ENCODE measurements at places on chromosomes 1 and 21. TPM values are rescaled to one million over a fixed set of nuclear protein-coding genes. Genes with fewer than 3 reads are reported as not detected.

Gene FLG2
- total RNA-seq, result not detected

Gene NHLH1
- total RNA-seq, result 0.32 TPM

Gene CASQ1
- 0.30 TPM for total RNA-seq

Gene LCA5L
- total RNA-seq, result 0.32 TPM

Gene MFAP2
- total RNA-seq, result 0.32 TPM

Gene SETDB1
- 60.9 TPM for total RNA-seq

Gene ANKRD35
- total RNA-seq, result 0.23 TPM

Gene AMY2A
- total RNA-seq, result not detected

Gene RNASEL
- total RNA-seq, result 3.6 TPM

DNA sequence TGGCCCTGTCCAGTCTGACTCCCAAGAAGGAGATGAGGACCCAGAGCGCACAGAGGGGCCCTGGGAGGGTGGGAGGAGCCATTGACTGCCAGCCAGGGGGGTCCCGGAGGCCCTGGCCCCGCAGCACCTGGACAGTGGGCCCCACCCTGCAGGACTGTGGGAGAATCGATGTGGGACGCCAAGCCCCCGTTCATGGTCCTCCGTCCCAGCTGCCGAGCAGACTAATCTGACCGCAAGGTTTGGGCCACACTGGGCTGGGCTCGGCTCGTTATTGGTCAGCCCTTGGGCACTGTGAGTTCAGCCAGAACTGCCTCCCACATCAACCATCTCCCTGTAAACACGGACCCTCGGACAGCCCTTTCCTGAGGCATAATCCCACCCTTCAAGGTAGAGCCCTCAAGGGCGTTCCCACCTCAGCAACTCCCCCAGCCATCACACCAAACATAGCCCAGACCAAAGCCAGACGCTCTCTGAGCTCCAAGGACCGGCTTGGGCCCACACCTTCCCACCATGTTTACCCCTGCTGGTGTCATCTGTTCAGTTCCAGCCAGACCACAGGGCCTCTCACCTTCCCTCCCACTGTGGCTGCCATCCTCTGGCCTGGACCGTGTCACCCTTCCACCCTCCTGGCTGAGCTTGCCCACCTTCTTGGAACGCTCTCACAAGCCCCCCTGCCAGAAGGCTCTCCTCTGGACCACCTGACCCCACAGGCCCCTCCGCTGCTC lies 16.2 kb upstream of the POFUT2 start:
- no peak overlapping the region for H3K27ac ChIP-seq
- no peak for DNase-seq
- no peak overlapping the region for H3K4me3 ChIP-seq
- H3K4me1 ChIP-seq, result peaks cover 2% of the 10 kb centered on the region
- H3K27me3 ChIP-seq, result no peaks in the 10 kb centered on the region
- H3K36me3 ChIP-seq, result no peaks in the 10 kb centered on the region

DNA sequence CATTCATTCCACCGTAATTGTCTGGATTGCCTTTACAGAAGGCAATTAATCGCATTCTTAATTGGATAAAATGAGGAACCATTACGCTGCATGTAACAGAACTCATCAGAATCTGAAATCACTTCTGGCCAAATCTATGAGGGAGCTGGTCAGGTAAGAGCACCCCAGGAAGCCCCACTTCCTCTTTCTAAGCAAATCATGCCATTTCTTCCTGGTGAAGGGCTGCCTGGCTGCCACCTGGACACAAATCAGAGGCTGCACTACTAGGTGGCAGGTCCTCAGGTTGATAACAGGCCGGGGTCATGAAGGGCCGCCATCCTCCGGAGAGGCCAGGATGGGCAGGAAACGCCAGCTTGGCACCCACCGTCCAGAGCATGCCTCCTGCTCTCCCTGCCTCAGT lies 73.7 kb downstream of the CAPZB start:
- H3K27me3 ChIP-seq, result no peaks in the 10 kb centered on the region
- DNase-seq, result no peak
- no peak overlapping the region for H3K4me3 ChIP-seq
- no peak overlapping the region for H3K27ac ChIP-seq

DNA sequence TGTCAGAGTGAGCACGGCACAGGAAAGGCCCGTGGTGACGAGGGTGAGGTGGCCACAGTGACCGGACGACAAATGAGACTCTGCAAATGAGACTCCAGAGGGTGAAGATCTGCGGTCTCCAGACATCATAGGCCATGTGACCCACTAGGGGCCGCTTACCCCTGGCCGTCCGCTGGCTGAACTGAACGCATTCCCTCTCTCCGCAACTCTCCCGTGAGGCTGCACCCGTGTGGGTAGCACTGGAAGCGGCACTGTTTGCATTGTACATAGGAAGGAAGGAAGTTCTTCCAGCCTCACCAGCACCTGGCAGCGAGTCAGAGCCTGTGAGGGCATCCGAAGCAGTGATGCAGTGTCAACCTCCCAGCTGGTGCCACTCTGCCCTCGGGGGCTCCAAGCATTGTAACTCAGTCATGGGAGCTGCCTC lies 23.6 kb upstream of the SPSB1 start:
- H3K27me3 ChIP-seq, result no peaks in the 10 kb centered on the region
- no peak for DNase-seq
- peaks cover 5% of the 10 kb centered on the region for H3K4me1 ChIP-seq

DNA sequence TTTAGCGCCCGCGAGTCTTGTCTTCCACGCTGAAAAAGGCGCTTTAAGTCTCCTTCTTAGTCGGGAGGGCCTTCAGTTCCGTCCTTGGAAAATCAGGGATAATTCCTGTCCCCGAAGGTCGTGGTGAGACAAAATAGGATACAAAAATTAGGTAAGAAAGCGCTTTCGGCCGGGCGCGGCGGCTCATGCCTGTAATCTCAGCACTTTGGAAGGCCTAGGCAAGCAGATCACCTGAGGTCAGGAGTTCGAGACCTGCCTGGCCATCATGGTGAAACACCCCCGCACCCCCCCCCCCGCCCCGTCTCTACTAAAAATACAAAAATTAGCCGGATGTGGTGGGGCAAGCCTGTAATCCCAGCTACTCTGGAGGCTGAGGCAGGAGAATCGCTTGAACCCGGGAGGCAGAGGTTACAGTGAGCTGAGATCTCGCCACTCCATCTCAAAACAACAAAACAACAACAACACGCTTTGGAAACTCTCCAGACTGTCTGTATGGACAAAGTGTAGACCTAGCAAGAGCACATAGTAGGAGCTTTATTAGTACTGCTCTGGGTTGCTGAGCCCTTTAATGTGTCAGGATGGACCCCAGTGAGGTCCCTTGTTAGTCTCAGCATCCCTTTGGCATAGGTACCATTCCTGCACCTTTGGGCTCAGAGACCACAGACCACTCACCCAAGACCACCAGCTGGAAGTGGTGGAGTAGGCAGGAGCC lies 790 bp upstream of the TMEM54 start:
- no peaks in the 10 kb centered on the region for H3K36me3 ChIP-seq
- no peaks in the 10 kb centered on the region for H3K4me1 ChIP-seq
- H3K27me3 ChIP-seq, result peaks cover 53% of the 10 kb centered on the region
- peak overlapping the region; percentile 71 for H3K4me3 ChIP-seq
- no peak for DNase-seq

GRCh38 chr1:57620605-57621004 lies 196.7 kb upstream of the DAB1 start:
- no peak overlapping the region for H3K4me3 ChIP-seq
- no peak for DNase-seq
- no peaks in the 10 kb centered on the region for H3K27me3 ChIP-seq
- H3K36me3 ChIP-seq, result no peaks in the 10 kb centered on the region

DNA sequence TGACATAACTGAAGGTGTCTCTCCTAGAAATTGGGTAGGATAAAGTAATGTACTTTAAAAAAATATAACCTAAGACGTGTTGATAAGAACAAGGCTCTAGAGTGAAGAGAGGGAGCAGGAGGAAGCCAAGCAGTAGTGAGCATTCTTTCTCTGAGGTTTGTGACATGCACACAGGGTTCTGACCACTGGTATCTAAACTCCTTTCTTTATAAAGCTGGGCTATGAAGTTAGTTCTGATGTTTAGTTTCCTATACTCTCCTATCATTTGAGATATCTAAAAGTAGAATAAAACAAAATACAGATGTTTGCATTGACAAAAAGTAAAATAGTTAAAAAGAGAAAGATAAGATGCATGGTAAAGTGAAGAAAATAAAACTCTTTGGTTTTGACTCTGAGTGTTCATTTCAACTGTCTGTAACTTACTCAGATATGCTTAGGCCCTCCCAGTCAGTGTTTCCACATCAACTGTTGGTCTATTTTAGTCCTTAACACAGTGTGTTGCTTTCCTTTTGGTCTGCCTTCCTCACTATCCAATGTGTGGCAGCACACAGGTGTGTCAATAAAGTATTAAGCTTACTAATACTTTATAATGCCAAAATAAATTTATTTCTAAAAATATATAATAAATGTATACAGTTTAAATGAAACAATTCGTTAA lies 543.5 kb downstream of the PTPRC start:
- no peak overlapping the region for H3K4me3 ChIP-seq
- peaks cover 12% of the 10 kb centered on the region for H3K27me3 ChIP-seq
- no peaks in the 10 kb centered on the region for H3K36me3 ChIP-seq

DNA sequence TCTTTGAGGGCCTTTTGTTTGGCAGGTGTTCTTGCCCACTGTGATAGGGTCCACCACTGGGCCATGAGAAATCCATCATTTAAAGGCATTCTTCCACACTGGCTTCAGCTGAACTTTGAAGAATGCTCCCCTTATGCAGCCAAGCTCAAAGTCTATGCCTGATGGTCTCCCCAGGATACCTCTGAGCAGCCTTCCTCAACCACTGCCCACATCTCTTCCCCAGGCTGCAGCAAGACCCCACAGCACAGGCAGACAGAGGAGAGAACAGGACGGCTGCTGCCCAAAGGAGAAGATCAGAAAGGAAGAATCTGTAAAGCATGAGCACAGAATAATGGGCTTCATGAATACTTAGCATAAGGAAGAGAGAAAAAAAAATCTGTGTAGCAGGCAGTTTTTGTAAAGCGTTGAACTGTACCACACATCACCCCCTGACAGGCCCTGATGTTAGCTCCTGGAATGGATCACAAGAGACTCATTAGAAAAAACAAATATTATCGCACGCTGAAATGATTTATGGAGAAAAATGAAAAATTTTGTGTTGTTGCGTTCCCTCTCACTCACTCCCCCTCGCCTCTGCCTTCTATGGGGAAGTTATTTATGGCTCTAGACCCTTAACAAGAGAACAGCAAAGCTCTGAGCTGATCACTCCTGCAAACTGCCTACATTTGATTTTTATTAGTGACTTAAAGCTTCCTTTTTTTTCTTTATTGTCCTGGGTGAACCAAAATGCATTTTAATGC lies 134.1 kb downstream of the TMEM53 start:
- H3K4me3 ChIP-seq, result no peak overlapping the region
- H3K27ac ChIP-seq, result no peak overlapping the region
- peaks cover 17% of the 10 kb centered on the region for H3K27me3 ChIP-seq
- H3K36me3 ChIP-seq, result no peaks in the 10 kb centered on the region

- H3K4me3 ChIP-seq, result no peak overlapping the region
- H3K4me1 ChIP-seq, result peaks cover 9% of the 10 kb centered on the region
- DNase-seq, result no peak
- peaks cover 68% of the 10 kb centered on the region for H3K27me3 ChIP-seq
- H3K36me3 ChIP-seq, result peaks cover 4% of the 10 kb centered on the region
- H3K27ac ChIP-seq, result no peak overlapping the region
Measured at GRCh38 chr1:143698016-143698415, 273.8 kb downstream of the FAM72C start.

DNA sequence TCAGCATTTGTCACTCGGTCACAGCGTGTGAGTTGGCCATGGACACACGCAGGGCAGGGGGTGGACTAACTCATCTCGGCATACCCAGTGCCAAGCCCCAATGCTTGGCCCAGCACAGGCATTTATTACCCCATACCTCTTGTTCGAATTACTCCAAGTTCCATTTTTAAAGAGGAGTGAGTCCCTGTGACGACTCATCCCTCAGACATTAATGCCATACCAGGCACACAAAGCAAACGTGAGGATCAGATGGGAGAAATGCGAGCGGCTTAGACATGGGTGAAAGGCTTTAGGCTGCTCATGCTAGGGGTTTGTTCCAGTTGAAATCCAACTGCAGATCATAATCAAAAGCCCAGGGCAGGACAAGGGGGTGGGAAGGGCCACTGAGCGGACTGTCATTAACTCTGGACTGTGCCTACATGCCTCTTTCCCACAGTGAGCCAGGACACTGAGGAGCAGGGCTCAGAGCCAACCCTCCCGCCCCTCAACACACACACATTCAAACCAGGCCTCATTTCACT lies 118.5 kb upstream of the NGF start:
- no peak for DNase-seq
- H3K36me3 ChIP-seq, result no peaks in the 10 kb centered on the region
- H3K4me1 ChIP-seq, result no peaks in the 10 kb centered on the region
- H3K27ac ChIP-seq, result no peak overlapping the region

DNA sequence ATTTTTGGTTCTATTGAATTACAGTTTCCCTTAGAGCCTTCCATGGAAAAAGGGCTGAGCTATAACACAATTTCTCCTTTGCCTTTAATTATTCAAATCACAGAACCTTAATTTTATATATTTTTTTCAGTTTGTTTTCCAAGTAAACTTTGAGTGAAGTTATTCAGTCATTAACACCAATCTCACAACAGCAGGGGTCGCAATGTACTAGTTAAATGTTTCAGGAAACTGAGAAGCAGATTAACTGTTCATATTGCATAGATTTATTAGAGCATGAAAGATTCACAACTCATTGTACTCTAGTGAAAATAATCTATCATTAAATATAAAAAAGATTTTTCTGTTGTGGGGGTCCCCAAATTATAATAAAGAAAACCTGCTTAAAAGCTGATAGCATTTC lies 64.1 kb downstream of the KIFAP3 start:
- H3K4me1 ChIP-seq, result no peaks in the 10 kb centered on the region
- H3K27me3 ChIP-seq, result no peaks in the 10 kb centered on the region
- no peak for DNase-seq
- H3K4me3 ChIP-seq, result no peak overlapping the region
- no peak overlapping the region for H3K27ac ChIP-seq

GRCh38 chr1:234743791-234744611 lies 134.0 kb upstream of the IRF2BP2 start:
- H3K27ac ChIP-seq, result no peak overlapping the region
- no peak overlapping the region for H3K4me3 ChIP-seq
- H3K27me3 ChIP-seq, result peaks cover 3% of the 10 kb centered on the region
- H3K36me3 ChIP-seq, result no peaks in the 10 kb centered on the region
- H3K4me1 ChIP-seq, result peaks cover 6% of the 10 kb centered on the region

- H3K4me1 ChIP-seq, result no peaks in the 10 kb centered on the region
- no peak overlapping the region for H3K27ac ChIP-seq
- no peaks in the 10 kb centered on the region for H3K27me3 ChIP-seq
- DNase-seq, result no peak
- H3K4me3 ChIP-seq, result no peak overlapping the region
Measured at GRCh38 chr1:52900402-52900801, 21.1 kb downstream of the ECHDC2 start.

- H3K36me3 ChIP-seq, result no peaks in the 10 kb centered on the region
- no peaks in the 10 kb centered on the region for H3K4me1 ChIP-seq
- no peaks in the 10 kb centered on the region for H3K27me3 ChIP-seq
- no peak for DNase-seq
- H3K4me3 ChIP-seq, result no peak overlapping the region
Measured at GRCh38 chr1:81125672-81126071, 675.1 kb upstream of the ADGRL2 start.

GRCh38 chr21:38908537-38908936 lies 102.8 kb downstream of the ETS2 start:
- H3K4me1 ChIP-seq, result peaks cover 16% of the 10 kb centered on the region
- DNase-seq, result no peak
- H3K4me3 ChIP-seq, result no peak overlapping the region
- H3K27ac ChIP-seq, result no peak overlapping the region
- no peaks in the 10 kb centered on the region for H3K27me3 ChIP-seq
- no peaks in the 10 kb centered on the region for H3K36me3 ChIP-seq

- no peak overlapping the region for H3K4me3 ChIP-seq
- DNase-seq, result no peak
- H3K27ac ChIP-seq, result no peak overlapping the region
- H3K27me3 ChIP-seq, result no peaks in the 10 kb centered on the region
Measured at GRCh38 chr1:166122873-166123466, 43.8 kb downstream of the FAM78B start.
